AG08395 (cell line): ENCODE measurements at places on chromosomes 3 and 15.

GRCh38 chr3:194342861-194343560, 8.1 kb downstream of the CPN2 start:
- DNase-seq, result no peak

- DNase-seq, result no peak
These were observed 101.4 kb downstream of the LMLN start for GRCh38 chr3:198061119-198062067.

DNA sequence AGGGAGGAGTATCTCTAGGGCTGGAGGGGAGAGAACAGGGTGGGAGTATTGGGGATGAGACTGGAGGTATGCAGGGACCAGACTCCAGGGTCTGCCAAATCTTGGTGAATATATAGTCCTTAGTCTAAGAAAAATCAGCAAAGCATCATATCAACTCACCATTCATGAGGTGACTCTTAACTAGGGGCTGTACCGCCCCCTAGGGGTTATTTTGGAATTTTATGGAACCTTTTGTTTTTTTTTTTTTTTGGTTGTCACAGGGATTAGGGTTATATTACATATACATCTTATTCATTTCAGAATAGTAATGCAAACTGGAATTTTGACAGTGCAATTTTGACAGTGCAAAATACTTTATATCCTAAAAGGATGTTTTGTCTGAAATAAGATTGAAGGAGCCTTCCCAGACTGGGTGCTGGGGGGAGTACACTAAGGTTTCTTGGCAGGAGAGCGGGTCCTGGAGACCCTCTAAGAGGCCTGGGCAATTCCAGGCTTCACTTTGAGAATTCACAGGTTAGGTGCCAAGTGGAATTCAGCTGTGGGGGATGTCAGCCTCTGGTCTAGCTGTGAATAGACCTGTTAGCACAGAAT, 7.5 kb downstream of the CMTM7 start:
- peak; percentile 47 for DNase-seq

- no peak for DNase-seq
These were observed 895.4 kb downstream of the FHIT start for GRCh38 chr3:60355825-60356224.

DNA sequence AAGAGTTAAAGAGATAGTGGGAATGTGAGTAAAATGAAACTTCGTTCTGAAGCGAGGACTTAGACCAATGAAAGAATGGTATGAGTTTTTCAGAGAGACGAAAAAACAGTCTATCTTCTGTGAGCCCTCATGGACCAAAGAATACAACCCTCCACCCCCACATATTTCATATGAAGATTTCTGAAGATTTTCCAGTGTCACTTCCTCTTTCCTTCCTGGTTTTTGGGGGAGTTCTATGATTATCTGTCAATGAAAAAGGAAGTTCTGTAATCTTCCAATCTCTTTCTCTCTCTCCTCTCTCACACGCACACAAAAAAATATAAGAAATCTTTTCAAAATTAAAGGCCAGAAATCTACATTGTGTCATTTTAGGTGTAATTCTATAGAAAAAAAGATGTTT, 27.7 kb downstream of the CMSS1 start:
- DNase-seq, result no peak

DNA sequence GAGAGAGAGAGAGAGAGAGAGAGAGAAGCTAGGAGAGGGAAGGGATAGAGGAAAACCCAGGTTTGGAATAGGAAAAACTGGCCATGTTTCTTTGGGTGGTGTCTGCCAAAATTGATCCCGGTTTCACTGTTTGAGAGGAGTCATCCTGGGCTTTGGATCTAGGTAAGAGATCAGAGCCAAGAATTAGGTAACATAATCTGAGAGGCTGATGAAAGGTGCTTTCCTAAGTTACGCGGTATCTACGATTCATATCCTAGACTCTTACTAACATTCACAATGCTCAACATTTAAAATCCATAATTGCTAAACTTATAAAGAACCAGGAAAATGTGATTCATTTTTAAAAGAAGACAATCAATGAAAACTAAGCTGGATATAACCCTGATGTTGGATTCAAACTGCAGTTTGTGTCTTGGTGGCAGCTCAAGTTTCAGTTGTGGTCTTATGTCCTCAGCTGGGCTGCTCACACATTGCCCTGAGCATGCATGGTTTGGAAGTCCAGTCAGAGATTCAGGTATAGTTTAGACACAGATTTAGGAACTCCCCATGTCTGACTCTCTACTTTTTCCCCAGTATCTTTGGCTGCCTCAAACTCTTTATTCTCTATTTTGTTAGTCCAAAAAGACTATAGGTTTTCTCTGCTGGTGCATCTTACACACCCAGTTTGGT, 42.5 kb upstream of the FMN1 start:
- no peak for DNase-seq

DNA sequence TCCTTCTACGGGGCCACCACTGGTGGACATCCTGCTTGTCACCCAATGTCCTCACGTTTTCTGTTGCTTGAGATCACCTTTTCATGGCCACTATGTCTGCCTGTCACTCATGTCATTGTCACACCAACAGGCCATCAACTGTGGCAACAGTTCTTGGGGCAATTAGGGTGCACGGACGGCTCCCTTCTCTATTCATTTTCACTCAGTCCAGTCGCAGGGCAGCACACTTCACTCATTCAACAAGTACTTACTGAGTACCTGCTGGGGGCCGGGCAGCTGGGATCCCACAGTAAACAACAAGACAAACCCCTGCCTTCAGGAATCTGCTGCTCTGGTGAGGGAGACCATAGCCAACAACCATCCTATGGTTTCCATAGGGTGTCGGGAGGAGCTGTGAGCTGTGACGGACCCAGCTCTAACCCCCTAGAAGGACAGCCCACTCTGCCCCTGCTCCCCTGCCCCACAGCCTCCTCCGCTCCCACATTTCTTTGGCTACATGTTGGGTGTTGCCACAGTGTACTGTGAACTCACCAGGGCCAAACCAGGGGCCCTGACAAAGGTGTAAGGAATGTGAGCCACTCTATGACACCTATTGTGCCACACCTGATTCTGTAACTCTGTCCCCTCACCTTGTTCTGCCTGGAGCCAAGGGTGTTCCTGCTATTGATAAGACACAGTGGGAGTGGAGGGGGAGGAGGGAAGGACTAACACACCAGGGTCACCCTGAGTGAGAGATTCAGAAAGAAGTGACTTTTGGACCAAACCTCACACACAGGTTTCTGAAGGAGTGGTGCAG, 1.9 kb downstream of the VILL start:
- DNase-seq, result no peak

DNA sequence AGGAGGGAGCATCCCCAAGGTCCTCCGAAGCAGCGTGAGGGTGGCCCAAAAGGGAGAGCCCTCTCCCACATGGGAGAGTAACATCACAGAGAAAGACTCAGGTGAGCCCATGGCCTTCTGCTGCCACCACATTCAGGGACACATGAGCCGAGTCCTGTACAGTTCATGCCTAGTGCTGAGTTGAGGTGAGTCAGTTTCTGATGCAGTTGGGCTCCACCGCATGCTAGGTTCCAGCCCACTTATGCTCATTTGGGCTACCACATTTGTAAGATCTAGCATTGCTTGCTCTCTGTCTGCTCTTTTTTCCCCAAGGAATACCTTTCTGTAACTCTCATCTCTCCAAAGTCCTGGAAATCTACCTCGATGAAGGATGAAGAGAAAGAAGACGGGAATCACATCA, 77.1 kb downstream of the SETD5 start:
- DNase-seq, result no peak

- no peak for DNase-seq
These were observed 1077.0 kb downstream of the ROBO1 start for GRCh38 chr3:78690766-78691165.

DNA sequence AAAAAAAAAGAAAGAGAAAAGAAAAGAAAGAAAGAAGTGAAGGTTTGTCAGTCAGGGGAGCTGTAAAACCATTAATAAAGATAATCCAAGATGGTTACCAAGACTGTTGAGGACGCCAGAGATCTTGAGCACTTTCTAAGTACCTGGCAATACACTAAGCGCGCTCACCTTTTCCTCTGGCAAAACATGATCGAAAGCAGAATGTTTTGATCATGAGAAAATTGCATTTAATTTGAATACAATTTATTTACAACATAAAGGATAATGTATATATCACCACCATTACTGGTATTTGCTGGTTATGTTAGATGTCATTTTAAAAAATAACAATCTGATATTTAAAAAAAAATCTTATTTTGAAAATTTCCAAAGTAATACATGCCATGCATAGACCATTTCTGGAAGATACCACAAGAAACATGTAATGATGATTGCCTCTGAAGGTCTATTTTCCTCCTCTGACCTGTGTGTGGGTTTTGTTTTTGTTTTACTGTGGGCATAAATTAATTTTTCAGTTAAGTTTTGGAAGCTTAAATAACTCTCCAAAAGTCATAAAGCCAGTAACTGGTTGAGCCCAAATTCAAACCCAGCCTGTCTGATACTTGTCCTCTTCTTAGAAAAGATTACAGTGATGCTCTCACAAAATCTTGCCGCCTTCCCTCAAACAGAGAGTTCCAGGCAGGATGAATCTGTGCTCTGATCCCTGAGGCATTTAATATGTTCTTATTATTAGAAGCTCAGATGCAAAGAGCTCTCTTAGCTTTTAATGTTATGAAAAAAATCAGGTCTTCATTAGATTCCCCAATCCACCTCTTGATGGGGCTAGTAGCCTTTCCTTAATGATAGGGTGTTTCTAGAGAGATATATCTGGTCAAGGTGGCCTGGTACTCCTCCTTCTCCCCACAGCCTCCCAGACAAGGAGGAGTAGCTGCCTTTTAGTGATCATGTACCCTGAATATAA, 2.0 kb downstream of the B2M start:
- peak; percentile 34 for DNase-seq

GRCh38 chr3:32373276-32373675, 18.4 kb upstream of the CMTM7 start:
- no peak for DNase-seq

- DNase-seq, result no peak
These were observed 6.9 kb upstream of the HTR3C start for GRCh38 chr3:184045995-184046394.

DNA sequence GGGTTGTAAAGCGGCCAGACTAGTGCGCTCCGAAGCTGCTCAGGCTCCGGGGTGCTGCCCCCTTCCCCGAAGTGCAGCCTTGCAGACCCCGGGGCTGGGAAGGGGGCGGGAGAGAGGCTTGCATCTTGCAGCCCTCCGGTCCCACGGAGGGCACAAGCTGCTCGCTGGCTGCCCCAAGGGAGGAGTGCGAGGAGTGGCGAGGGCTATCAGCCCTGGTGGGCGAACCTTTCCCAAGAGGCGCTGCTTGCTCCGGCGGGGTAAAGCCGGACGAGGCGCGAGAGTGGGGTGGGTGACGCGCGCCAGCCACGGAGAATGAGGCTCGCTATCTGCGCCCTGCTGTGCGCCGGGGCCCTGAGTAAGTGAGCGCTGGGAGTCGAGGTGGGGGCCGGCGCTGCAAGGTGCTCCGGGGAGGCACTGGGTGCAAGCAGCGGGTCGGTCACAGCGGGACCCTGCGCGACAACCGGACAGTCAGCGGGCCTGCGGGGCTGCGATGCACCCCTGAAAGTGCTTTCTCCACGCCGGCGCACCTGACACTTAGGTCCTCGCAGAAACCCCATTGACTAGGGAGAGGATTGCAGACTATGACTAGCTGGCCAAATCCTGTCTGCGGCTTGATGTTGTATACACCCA, 12.7 kb upstream of the TOPBP1 start:
- DNase-seq, result no peak

- DNase-seq, result no peak
These were observed 105.4 kb downstream of the MITF start for GRCh38 chr3:69844706-69845105.
